ENCODE measurements at places on chromosomes 6 and 20.

DNA sequence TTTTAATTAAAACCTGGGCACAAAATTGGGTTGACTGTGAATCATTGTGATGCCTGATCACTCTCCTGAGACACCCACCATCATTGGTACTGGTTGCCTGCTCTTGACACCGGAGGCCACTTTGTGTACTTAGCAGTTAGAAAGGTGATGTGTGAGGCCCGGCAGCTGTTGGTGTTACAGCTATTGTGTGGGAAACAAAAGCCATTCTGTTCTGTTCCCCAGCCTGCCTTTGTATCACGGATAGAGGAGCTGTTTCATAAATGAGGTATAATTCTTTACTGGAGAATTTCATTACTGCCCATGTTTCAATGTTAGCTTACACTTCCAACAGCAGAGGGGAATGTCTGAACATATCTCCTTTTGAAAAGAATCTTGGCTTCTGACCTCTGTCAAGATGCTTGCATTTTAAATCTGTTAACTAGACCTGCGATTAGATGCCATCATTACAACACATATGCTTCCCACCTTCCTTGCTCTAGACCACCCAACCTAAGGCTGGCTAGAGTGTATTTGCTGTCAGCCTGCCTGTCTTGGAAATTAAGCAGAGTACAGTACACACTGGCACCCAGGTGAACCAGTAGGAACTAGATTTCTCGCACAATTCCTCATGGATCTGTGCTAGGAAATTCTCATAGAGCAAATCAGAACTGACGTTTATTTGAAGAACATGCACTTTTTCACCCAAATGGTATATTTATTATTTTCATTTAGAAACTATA, 142.4 kb upstream of the INSM1 start:
- DNase-seq, result no peak

- no peak for DNase-seq
Observed at GRCh38 chr6:130559166-130559565, 193.3 kb downstream of the TMEM200A start.

DNA sequence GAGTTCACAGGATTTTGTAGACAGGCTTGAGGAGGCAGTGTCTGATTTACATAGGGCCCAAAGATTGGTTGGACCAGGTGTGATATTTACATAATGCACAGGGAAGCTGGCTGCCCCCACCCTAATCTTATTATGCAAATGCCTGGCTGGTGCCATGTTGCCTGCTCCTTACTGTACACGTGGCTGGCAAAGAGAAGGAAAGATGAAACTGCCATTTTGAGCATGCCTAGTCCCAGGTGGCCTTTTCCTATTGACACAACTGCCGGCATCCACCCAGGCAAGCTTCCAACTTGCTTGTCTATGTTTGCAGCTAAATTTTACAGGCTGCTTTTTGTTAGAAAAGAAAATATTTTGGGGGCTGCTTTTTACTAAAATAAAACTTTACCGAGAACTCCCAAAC, 174.6 kb downstream of the LMBRD1 start:
- DNase-seq, result no peak

DNA sequence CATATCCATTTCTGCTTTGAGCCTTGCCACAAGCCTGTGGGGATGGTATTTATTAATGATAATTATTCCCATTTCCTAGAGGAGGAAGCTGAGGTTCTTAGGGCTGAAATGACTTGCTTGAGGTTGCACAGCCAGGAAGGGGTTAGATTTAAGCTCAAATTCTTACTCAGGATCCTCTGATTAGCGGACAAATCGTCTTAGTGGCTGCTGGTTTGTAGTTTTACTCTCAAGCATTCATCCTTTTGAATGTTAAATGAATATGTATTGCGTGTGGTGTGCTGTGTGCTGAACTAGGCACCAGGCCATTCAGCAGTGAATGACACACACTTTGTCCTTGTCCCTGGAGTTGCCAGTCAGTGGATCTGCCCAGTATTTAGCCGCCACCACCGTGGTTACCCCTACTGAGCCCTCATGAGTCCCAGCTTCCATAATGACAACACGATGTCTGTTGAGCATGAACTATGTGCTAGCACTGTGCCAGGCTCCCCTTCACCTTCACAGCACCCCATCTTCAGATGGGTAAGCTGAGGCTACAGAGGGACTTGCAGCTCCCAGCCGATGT, 10.0 kb downstream of the PACSIN1 start:
- DNase-seq, result no peak

DNA sequence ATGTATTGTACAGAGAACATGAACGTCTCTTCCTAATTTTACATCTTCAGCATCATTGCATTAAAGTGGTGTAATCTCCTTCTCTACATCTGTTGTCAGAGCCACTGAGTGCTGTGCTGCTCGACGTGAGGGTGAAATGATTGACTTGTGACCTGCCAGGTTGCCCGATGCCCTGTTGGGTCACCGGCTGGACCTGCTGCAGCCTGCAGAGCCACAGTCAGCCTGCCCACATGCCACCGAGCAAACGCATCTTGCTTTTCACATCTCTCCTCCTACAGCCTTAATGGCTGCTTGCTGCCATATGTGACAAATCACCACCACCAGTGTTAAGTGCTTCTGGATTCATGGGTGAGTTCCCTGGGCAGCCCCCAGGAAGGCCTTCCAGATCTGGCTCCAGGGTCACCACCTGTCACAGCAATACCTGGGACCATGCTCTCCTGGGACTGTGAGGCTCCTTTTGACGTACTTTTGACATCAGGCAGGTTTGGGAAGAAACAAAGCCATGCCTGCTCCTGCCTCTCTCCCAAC, 80.3 kb downstream of the ASXL1 start:
- DNase-seq, result no peak

DNA sequence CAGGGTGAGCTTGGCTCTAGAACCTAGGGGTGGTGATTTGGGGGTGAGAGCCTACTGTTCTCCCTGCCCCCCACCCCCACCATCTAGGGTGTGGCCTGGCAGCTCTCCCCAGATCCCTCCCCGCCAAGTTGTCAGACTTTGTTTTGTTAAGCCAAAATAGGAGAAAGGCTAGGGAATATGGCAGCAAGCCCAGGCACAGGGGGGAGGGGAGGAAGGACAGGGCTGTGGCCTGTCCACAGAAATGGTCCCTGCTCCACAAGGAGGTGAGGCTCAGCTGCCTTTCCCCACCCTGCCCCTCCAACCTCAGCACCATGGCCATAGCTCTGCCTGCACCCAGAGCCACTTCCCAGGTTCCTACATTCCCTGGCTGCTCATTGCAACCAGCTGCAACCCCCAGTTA, 17.2 kb downstream of the SCUBE3 start:
- no peak for DNase-seq

GRCh38 chr20:50286174-50286511, 95.5 kb downstream of the CEBPB start:
- no peak for DNase-seq

- no peak for DNase-seq
Observed at GRCh38 chr20:58471193-58472164, 43.7 kb downstream of the APCDD1L start.

DNA sequence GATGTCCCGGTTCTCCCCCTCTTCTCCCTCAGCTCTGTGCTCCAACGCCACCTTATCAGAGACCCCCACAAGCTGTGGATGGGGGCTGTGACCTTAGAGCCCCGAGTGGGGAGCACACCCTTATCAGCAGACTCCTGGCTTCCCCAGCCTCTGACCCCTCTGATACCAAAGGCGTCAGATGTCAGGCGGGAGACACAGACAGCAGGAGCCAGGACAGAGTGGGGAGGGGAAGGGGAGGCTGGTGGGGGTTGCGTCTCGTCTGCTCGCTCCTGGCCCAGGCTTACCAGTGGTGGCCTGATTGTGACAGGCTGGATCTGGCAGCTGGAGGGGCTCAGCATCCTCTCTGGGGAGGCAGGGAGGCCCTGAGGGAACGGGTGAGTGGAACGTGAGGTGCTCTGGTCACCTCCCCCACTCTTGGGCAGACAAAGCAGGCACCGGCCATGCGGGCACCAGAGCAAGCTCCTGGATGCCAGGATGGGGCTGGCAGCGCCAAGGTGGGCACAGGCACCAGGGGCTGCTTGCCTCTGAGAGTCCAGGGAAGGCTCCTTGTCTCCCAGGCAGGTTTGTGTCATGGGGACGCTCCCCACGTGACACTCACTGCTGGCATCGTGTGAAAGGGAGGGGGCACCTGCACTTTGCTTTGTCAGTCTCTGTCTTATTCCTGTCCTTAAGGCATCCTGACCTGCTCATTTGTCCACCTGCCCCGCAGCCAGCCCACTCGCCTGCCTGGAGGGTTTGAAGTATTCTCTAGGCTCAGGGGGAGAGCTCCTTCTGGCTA, 27.8 kb upstream of the GATA5 start:
- DNase-seq, result no peak

- DNase-seq, result no peak
Observed at GRCh38 chr20:49539481-49540231, 28.3 kb downstream of the PTGIS start.

- no peak for DNase-seq
Observed at GRCh38 chr20:44678242-44678641, 26.7 kb upstream of the ADA start.

DNA sequence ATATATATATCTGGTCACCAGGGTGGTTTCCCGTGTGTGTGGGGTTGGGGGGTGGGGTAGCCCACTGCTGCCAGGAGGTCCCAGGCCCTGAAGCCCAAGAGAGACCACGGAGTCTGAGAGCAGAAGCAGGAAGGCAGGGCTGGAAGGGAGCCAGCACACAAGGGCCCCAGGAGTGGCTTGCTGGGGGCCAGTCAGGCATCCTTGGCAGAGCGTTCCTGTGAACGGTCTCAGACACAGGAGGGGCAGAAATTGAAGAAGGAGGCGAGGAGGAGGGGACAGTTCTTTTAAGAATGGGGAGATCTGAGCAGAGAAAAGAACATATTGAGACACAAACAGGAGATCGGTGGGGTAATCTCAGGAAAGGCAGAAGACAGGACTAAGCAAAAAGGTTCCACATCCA, 1.9 kb upstream of the EBF4 start:
- no peak for DNase-seq

- DNase-seq, result no peak
Observed at GRCh38 chr20:32648761-32649650, 24.7 kb downstream of the C20orf203 start.

- no peak for DNase-seq
Observed at GRCh38 chr6:52505726-52506409, 71.0 kb downstream of the TRAM2 start.

- DNase-seq, result no peak
Observed at GRCh38 chr6:91161246-91161645, 574.4 kb upstream of the MAP3K7 start.

DNA sequence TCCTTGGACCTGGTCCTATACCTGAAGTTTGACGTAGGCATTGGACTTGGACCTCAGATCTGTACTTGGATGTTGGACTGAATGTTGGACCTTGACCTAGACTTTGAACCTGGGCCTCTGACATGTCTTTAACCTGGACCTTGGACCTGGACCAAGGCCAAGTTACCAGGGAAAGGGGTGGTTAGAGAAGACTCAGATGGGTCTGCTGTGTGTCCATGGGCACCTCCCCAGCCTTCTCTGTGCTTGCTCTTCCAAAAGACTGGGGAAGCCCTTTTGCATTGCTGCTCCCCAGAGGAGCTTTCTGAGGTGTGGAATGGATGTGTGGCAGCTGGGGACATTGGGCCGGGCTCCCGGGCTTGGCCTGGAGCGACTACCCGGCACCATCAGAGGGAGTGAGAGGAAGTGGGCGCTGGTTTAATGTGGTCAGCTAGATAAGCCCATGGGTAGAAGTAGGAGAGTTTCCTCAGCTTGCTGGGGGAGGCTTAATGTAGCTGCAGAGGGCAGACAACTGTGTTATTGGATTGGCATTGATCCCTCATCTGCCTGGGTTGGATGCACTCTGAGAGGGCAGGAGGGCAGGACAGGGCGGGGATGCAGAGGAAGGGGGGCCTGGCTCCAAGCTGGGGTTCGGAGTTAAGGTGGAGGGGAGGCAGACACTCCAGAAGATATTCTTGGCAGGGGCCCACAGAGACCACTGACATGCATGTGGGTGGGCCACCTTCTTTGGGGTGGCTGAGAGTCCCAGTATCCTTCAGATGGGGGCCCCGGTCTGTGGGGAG, 4.2 kb downstream of the SCRT2 start:
- no peak for DNase-seq

GRCh38 chr6:145138469-145139139, 596.7 kb downstream of the EPM2A start:
- no peak for DNase-seq

GRCh38 chr6:112235956-112236355, 18.4 kb downstream of the LAMA4 start:
- DNase-seq, result no peak

DNA sequence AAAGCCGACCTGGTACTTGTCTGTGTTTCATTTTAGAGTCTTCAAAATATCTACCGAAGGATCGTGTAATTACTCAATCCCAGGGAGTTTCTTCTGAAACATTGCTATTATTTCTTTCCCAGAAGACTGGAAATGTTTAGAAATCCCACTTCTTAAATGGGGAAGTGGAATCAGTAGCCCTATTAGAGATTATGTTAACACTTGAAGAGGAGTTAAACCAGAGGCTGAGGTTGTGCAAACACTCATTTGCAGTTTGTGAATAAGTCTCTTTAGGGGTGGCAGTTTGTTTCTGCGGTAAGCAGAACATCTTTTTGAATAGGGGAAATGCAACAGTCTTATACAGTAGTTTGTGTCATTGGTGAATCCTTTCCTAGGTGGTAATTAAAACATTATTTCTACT, 21.3 kb downstream of the DSP start:
- DNase-seq, result no peak

- no peak for DNase-seq
Observed at GRCh38 chr20:56018194-56018593, 12.9 kb upstream of the CBLN4 start.

DNA sequence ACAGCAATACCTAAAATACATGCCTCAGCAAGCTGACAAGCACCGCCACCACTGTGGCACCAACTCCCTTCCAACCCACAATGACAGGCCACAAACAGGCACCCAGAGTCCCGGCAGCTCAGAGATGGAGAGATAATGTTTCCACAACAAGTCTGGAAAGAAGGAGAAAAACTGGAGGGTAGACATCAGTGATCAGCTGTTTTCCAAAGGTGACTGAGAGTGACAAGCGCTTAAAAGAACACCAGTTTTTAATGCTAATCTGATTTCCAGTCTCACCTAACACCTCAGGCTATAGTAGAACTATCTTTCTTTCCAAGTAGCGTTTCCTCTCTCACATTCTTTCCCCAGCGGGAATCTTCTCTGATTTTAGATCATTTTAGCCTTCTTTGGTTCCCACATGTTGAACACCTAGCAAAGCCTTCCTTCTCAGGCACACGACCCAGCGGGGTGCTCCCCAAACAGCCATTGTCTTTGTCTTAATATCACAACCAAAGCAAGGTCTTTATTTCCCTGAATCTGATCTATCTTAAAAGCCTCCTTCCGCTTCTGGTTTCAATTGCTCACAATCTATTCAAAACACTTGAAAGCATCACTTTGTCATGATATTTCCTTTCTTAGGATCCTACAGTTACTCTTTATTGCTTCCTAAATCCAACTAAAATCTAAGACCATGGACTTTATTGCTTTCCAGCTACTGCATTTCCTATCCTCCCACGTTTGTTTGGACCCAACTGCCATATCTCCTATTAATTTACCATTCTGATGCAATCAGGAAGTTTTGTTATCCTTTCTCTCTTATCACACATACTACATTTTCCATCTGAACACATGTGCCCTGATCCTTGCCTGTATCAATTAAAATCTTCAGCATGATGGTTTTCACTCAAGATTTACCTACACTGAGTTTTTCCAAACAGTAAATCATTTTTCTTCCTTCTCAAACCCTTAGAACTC, 282.7 kb downstream of the ADGB start:
- no peak for DNase-seq

Measured in T-cell (primary cell).